Inflammatory macrophage treated with lipopolysaccharide for 1 hour (primary cell): ENCODE measurements at places on chromosomes 7 and 10.

- no peak for DNase-seq
These were observed 132.8 kb upstream of the DNAJB12 start for GRCh38 chr10:72487521-72487920.

DNA sequence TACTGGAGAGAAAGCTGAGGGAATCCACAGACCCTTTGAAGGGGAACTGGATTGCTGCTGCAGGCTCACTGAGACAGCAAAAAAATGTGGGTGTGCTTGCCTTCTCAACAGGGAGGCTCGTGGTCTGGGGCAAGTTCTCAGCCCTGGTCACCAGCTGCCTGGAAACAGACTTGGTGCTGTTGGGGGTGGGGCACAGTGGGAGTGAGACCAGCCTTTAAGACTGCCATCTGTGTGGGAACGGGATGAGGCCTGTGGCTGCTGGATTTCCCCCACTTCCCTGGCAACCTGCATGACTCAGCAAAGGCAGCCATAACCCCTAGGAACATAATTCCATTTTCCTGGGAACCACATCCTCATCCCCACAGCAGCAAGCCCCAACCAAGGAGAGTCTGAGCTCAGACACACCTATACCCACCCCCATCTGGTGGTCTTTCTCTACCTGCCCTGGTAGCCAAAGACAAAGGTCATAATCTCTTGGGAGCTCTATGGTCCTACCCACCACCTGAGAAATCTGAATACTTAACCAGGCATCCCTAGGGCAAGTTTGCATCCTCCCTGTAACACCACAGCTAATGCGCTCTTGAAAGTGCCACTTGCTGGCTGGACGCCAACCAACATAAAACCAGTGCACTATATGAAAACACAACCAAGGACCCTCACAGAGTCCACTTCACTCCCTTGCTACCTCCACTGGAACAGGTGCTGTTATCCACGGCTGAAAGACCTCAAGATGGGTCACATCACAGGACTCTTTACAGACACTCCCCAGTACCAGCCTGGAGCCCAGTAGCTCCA, 45.0 kb upstream of the TFEC start:
- peak; percentile 27 for DNase-seq

DNA sequence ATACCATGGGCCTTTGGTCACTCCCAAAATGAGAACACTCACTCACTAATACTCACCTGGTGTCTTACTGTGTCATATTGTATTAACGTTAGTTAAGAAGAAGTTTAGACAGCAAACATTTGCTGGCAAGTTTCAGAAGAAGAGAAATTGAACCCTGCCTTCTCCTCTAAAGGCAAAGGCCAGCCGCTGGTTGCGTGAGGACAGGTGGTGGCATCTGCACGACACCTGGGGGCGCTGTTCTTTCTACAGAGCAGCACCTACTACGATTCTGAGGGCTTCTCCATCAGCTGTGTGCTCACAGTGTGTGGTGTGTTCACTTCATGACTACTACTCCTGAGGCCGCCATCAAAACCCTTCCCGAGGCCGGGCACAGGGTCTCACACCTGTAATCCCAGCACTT, 17.9 kb upstream of the CLEC2L start:
- no peak for DNase-seq

DNA sequence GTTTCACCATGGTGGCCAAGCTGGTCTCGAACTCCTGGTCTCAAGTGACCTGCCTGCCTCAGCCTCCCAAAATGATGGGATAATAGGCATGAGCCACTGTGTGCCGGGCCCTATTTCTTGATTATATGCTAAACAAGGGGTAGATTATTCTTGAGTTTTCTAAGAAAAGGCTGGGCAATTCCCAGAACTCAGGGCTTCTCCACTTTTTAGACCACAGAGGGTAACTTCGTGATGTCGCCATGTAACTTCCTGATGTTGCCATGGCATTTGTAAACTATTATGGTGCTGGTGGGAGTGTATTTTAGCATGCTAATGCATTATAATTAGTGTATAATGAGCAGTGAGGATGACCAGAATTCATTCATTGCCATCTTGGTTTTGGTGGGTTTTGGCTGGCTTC, 35.8 kb downstream of the OTUD1 start:
- DNase-seq, result peak; percentile 43

DNA sequence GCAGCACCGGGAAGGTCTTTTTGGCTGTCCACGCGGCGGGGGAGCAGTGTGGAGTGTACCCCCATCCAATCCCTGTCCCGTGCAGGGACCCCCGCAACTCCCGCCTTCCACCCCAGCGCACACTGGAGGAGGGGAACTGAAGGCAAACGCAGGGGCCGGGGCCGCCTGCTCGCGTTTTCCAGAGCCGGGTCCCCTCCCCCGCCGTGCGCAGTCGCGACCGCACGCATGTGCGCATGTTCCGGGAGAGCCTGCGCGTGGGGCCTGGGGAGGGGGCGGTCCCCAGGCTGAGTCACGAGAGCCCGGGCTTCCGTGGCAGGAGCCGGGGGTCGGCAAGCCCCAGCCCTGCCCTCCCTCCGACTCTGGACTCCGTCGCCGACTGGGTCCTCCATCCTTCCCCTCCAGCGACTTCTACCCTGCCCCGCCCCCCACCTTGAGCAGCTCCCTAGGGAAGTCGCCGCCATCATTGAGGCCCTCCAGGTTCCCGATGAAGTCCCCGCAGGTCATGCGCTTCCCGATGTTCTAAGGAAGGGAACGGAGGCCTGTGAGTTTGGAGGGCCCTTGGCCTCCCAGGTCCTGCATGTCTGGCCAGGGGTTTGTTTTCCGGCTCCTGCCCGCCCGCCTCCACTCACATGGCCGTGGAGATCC, 8.0 kb downstream of the PSD start:
- no peak for DNase-seq
